ENCODE measurements at places on chromosomes 4 and X. TPM values are rescaled to one million over a fixed set of nuclear protein-coding genes. Genes with fewer than 3 reads are reported as not detected.

DNA sequence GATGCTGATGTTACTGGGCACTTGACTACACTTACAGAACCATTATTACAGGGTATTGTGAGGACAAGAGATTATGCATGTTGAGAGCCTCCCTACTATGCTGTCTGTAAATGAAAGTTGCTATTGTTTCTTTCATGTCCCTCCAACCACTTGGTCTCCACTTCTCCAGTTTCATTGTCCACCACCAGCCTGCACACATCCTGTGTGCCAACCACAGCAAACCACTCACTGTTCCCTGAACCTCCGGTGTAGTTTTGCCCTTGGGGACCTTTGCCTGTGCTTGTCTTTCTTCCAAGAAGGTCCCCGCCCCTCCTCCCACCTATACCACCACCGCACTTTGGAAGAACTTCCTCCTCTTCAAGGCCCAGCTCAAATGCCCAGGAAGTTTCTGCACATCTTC, 43.1 kb upstream of the AFF2 start:
- H3K36me3 ChIP-seq: no peaks in the 10 kb centered on the region
- no peak overlapping the region for H3K27ac ChIP-seq
- no peaks in the 10 kb centered on the region for H3K27me3 ChIP-seq
- H3K4me3 ChIP-seq: no peak overlapping the region
- DNase-seq: no peak
- no peaks in the 10 kb centered on the region for H3K4me1 ChIP-seq

DNA sequence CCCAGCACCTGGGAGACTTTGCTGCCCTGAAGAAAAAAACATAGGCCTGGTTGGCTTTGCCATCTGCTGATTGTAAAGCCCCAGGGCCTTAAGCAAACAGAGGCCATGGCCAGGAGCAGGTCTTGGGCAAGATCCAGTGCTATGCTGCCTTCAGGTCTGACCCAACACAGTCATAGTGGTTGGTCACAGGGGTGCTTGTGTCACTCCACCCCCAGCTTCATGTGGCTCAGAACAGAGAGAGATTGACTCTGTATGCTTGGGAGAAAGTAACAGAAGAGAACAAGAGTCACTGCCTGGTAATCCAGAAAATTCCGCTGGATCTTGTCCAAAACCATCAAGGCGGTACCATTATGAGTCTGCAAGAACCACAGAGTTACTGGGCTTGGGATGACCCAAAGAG, 24.4 kb upstream of the SMARCA5 start:
- no peak overlapping the region for H3K27ac ChIP-seq
- H3K27me3 ChIP-seq: no peaks in the 10 kb centered on the region
- no peak for DNase-seq
- no peaks in the 10 kb centered on the region for H3K4me1 ChIP-seq
- no peaks in the 10 kb centered on the region for H3K36me3 ChIP-seq

DNA sequence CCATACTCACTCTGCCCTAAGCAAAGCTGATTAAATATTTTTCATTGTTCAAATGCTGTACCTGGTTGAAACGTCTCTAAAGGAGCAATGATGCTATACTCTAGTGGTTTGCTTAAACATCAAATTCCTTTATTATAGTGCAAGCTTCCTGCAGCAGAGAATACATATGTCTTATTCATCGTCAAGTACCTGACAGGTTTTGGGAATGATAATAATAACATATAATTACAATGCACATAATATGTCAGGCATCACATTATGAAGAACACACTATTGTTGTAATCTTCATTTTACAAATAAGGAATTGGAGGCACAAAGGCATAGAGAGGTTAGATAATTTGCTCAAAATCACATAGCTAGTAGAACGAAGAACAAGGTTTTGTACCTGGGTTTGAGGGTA, 151.6 kb downstream of the GRIA2 start:
- no peaks in the 10 kb centered on the region for H3K36me3 ChIP-seq
- H3K27ac ChIP-seq: no peak overlapping the region
- H3K4me3 ChIP-seq: no peak overlapping the region
- no peaks in the 10 kb centered on the region for H3K4me1 ChIP-seq
- no peak for DNase-seq

GRCh38 chrX:9905288-9905687, 61.9 kb upstream of the CLDN34 start:
- H3K27ac ChIP-seq: no peak overlapping the region
- DNase-seq: no peak
- H3K36me3 ChIP-seq: no peaks in the 10 kb centered on the region
- H3K4me1 ChIP-seq: peaks cover 47% of the 10 kb centered on the region
- no peak overlapping the region for H3K4me3 ChIP-seq
- H3K27me3 ChIP-seq: no peaks in the 10 kb centered on the region

- H3K36me3 ChIP-seq: no peaks in the 10 kb centered on the region
- H3K27me3 ChIP-seq: no peaks in the 10 kb centered on the region
- peaks cover 17% of the 10 kb centered on the region for H3K4me1 ChIP-seq
- no peak overlapping the region for H3K27ac ChIP-seq
- H3K4me3 ChIP-seq: no peak overlapping the region
Observed at GRCh38 chr4:1194010-1194900, 21.9 kb upstream of the SPON2 start.

GRCh38 chr4:176277162-176277904, 8.3 kb upstream of the ASB5 start:
- no peaks in the 10 kb centered on the region for H3K27me3 ChIP-seq
- H3K36me3 ChIP-seq: no peaks in the 10 kb centered on the region
- H3K27ac ChIP-seq: no peak overlapping the region
- H3K4me1 ChIP-seq: peaks cover 3% of the 10 kb centered on the region

- H3K27ac ChIP-seq: no peak overlapping the region
- no peak overlapping the region for H3K4me3 ChIP-seq
Observed at GRCh38 chrX:3545901-3546300, 167.5 kb downstream of the PRKX start.

- H3K27ac ChIP-seq: no peak overlapping the region
- peaks cover 3% of the 10 kb centered on the region for H3K4me1 ChIP-seq
- DNase-seq: no peak
- no peaks in the 10 kb centered on the region for H3K27me3 ChIP-seq
- H3K4me3 ChIP-seq: no peak overlapping the region
Observed at GRCh38 chr4:76375703-76376102, 45.2 kb downstream of the CCDC158 start.

- no peaks in the 10 kb centered on the region for H3K36me3 ChIP-seq
- H3K27me3 ChIP-seq: no peaks in the 10 kb centered on the region
- no peak overlapping the region for H3K4me3 ChIP-seq
- no peaks in the 10 kb centered on the region for H3K4me1 ChIP-seq
- DNase-seq: no peak
Observed at GRCh38 chr4:100795581-100795980, 277.8 kb upstream of the EMCN start.

GRCh38 chr4:78220283-78220682, 163.2 kb downstream of the FRAS1 start:
- no peak for DNase-seq
- no peak overlapping the region for H3K27ac ChIP-seq
- H3K27me3 ChIP-seq: no peaks in the 10 kb centered on the region
- H3K4me3 ChIP-seq: no peak overlapping the region

DNA sequence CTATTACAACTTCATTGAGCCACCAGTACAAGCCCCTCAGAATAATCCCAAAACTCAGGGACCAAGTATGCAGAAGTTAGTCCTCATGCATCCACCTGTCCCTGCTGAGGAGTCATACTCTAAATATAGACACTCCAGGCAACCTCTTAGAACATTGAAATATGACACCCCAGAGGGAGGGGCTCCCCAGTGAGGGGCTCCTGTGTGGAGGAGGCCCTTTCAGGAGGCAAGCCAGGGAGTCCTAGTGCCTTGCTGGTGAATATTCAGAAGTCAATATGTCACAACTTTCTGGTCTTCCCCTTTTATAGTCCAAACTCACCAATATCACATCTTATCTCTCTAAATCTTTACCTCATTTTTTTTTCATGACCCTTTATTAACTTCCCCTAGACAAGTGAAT, 1.6 kb upstream of the ARMCX6 start:
- H3K36me3 ChIP-seq: no peaks in the 10 kb centered on the region
- no peaks in the 10 kb centered on the region for H3K27me3 ChIP-seq
- H3K27ac ChIP-seq: no peak overlapping the region
- no peak for DNase-seq
- H3K4me1 ChIP-seq: peaks cover 33% of the 10 kb centered on the region

DNA sequence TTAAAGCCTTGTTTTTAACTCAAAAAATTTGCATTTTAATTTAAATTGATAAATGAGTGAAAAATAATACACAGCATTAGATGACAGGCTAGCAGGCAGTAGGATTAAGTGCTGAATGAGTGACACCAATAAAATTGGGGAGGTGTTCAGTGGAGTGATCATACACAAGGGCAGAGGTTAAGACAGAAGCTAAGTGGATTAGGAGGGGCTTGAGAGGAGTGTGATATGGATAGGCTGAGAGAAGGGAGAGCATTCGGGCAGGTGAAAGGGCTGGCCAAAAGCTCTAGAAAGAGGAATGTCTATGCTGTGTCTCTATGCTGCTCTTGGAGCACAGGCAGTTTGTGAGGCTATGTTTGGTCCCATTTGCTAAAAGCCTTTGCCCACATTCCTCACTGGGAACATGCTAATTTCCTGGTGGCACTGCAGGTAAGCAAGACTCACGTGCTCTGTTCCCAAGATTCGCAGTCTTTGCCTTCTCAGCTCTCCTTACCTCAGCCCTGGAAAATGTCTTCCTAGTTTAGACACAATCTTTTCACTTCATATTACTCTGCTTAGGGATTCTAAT, 52.8 kb upstream of the CCSER1 start:
- DNase-seq: no peak
- H3K27me3 ChIP-seq: no peaks in the 10 kb centered on the region
- H3K4me3 ChIP-seq: no peak overlapping the region
- peaks cover under 1% of the 10 kb centered on the region for H3K4me1 ChIP-seq

GRCh38 chr4:24578364-24578763, 6.0 kb downstream of the DHX15 start:
- DNase-seq: no peak
- H3K27ac ChIP-seq: no peak overlapping the region
- peaks cover 18% of the 10 kb centered on the region for H3K4me1 ChIP-seq
- no peaks in the 10 kb centered on the region for H3K27me3 ChIP-seq

- DNase-seq: no peak
- H3K4me3 ChIP-seq: no peak overlapping the region
- no peaks in the 10 kb centered on the region for H3K27me3 ChIP-seq
- H3K27ac ChIP-seq: no peak overlapping the region
Observed at GRCh38 chr4:6788123-6788522, 5.6 kb downstream of the KIAA0232 start.

The DCAF4L1 gene
- total RNA-seq: 0.39 TPM

The GCNA gene
- total RNA-seq: 0.98 TPM

The MAGEB2 gene
- 138 TPM for total RNA-seq

The ATG4A gene
- 4.1 TPM for total RNA-seq

The MMRN1 gene
- total RNA-seq: 0.12 TPM

The PGAM4 gene
- not detected for total RNA-seq

The HSD17B13 gene
- total RNA-seq: 0.81 TPM

The PFKFB1 gene
- 0.81 TPM for total RNA-seq

The TEX13C gene
- not detected for total RNA-seq

The SPATA18 gene
- 0.47 TPM for total RNA-seq

All from HCT116 (cell line).